Stimulated activated CD8-positive, alpha-beta memory T cell treated with anti-CD3 and anti-CD28 coated beads, Interleukin-15, amount 100 ng/mL, for 24 hours (primary cell): ENCODE measurements at places on chromosomes 11 and 22.

DNA sequence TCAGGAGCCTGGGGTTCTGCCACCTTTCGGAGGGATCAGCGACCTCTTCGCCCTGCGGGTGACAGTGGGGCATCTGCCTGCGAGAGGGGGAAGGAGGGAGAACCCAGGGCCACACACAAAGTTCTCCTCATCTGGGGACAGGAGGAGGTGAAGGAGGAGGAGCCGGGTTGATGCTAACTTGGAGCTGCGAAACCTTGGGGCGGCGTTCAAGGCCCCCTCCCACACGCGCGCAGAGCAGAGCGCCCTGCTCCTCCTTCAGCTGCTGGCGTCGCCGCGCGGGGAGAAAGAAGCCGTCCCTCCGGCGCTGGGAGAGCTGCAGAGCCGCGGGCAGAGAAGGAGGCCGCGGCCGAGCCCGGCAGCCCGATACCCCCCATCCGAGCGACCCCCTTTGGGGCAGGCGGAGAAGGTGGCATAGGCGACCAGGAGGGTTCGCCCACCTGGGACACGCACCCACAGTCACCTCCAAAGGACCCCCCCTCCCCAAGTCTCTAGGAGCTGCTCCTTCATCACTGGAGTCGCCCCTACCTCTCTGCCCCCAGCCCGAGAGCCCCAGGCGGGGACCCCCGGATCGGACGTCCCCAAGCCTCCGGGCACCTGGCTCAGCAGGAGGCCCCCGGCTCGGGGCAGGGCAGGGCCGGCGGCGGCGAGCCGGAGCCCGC lies at the start of gene RASD2:
Gene RASD2 (plus strand): TSS at position 237 of the 659 bp plus-strand sequence. CDS start 5,979 bp downstream, outside the sequence.
- DNase-seq: no peak

DNA sequence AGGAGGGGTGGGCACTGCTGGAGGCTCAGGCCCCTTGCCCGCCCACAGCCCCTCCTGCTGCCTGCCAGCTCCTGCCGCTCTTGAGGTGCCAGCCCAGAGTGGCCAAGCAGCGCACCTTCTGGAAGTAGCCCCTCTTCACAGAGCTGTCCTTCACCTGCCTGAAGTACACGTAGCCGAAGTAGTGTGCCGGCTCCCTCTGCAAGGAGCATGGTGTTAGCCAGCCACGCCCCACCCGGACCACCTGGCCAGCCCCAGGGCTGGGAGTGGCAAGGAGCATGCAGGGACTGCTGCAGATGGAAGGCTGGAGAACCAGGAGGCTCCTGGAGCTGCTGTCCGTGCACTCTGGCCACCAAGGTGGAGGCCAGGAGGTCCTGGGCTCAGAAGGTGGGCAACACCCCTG lies 9.6 kb downstream of the DENND6B start:
- no peak for DNase-seq

DNA sequence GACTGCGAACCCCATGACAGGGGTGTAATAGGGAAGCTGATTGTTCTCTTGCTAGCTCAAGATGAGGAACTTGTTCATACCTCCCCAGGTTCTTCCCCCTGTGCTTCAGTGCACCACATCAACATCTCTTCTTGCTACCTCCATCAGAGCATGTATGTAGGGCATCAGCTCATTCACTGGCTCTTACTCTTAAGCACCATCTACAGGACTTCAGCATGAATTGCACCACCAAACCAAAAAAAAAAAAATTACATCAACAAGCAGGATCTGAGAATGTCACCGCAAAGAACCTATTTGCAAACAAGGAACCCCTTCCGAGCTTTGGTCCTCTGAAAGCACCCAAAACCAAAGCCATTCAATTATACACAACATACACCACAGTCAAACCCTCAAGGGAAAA lies 2226.5 kb upstream of the RAG2 start:
- DNase-seq: no peak

DNA sequence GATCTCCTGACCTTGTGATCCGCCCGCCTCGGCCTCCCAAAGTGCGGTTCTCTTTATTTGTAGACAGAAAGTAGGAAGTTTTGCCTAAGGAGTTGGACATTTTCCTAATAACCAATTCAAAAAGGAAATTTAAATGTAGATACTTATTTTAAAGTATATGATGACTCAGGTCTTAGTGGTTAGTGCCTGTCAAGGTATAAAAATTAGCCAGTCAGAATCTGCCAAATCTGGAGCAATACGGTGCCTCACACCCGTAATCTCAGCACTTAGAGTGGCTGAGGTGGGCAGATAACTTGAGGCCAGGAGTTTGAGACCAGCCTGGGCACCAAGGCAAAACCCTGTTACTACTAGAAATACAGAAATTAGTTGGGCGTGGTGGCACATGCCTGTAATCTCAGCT lies 86.7 kb upstream of the RASSF10 start:
- no peak for DNase-seq

DNA sequence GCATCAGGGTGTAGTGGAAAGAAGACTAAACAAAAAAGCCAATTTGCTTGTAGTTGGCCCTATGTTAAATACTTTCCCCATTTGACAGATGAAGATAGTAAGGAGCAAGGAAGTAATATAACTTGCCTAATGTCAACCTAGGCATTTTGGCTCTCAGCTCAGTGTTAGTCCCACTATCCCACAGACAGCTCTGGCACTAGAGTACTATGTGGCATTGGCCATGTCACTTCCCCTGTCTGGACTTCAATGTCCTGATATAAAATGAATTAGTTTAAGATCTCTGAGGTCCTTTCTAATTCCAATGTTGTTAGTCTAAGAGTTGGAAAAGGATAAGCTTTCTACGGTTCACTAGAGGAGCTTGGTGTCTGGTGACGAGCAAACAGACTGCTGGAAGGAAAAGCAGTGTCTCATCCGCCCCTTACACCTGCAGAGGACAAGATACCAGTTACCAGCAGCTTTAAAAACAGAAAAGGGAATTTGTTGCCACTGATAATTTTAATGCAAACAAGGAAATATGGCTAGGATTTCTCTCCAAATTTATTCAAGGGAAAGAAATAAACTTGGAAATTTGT lies 92.5 kb downstream of the RELT start:
- no peak for DNase-seq

DNA sequence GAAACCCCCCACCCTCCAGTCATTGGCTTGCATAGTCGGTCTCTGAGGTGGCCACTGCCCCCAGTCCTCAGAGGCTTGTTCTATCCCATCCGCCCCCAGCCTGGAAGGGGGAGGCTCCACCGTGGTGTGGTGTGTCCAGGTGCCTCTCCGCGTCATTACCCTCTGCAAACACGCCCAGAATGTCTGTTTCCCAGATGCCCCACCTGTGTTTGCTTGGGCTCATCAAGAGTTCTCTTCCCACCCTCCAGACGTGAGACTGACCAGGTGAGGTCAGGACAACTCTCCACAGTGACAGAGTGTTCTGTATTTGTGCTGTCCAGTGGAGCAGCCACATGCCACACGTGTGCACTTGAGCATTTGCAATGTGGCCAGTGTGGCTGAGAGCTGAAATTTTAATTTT lies 24.9 kb downstream of the LRRC10B start:
- no peak for DNase-seq

DNA sequence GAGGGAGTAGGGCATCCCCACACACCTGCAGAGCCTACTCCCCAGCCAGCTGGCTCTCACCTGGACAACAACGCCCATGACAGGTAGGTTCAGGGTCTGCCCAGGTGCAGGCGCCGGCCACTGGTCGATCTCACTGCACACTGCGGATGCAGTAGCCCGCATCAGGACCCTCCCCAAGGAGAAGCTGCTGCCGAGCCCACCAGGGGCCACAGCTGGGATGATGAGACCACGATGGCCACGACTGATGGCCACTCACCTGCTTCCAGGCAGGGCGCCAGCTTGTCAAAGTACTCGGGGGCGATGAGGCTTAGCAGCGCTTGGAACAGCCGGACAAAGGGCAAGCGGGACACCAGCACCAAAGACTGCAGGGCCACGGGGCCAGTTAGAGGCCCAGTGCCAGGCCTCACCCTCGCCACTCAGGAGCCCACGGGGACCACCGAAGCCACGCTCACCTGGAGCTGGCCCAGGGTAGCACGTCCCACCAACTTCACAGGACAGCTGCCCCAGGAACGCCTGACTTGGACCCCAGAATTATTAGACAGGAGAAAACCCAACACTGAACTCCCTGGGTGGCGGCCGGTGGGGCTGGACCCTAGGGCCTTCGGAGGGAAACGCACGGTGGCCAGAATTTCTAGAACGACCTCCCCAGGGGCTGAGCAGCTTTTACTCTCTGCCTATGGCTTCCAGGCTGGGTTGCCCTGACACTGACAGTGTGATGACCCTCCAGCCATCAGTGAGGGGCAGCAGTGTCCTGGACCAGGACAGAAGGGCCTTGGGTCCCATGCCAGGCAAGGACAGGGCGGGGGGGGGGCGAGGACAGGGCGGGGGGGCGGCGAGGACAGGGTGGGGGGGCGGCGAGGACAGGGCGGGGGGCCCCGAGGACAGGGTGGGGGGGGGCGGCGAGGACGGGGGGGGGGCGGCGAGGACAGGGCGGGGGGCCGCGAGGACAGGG lies 8.9 kb upstream of the PLXNB2 start:
- no peak for DNase-seq

GRCh38 chr11:57568330-57568766 lies 876 bp upstream of the UBE2L6 start:
- peak; percentile 85 for DNase-seq

GRCh38 chr11:83480251-83480650 lies 194.1 kb upstream of the CCDC90B start:
- DNase-seq: no peak

- DNase-seq: no peak
Measured at GRCh38 chr11:112315057-112315720, 54.5 kb upstream of the PLET1 start.

GRCh38 chr22:27372969-27373670 lies 428.4 kb downstream of the MN1 start:
- DNase-seq: no peak
